ENCODE measurements at places on chromosomes 7 and 10.

- DNase-seq, result no peak
Measured at GRCh38 chr7:89072081-89072480, 276.5 kb upstream of the TEX47 start.

GRCh38 chr7:123440101-123440548 lies 94.3 kb downstream of the IQUB start:
- no peak for DNase-seq

GRCh38 chr7:88075216-88075615 lies 141.2 kb downstream of the ADAM22 start:
- no peak for DNase-seq

DNA sequence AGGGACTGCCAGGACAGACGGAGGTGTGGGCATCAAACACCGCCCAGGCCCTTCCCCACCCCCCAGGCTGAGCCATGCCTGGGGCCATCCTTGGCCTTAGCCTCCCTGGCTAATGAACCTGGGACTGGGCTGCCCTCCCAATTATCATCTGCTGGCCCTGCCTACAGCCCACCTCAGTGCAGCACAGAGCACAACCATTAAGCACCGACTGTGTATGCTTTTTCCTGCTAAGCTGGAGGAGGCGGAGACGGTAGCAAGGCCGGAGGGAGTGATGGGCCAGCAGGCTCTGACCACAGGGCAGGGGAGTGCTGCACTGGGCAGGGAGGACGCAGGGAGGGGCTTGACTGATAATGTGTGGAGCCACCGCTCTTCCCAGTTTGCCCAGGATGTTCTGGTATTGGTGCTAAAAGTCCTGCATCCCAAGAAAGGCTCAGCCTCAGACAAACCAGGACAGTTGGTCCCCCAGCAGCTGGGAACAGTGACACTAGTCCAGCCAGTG lies 72.0 kb downstream of the C10orf143 start:
- no peak for DNase-seq

DNA sequence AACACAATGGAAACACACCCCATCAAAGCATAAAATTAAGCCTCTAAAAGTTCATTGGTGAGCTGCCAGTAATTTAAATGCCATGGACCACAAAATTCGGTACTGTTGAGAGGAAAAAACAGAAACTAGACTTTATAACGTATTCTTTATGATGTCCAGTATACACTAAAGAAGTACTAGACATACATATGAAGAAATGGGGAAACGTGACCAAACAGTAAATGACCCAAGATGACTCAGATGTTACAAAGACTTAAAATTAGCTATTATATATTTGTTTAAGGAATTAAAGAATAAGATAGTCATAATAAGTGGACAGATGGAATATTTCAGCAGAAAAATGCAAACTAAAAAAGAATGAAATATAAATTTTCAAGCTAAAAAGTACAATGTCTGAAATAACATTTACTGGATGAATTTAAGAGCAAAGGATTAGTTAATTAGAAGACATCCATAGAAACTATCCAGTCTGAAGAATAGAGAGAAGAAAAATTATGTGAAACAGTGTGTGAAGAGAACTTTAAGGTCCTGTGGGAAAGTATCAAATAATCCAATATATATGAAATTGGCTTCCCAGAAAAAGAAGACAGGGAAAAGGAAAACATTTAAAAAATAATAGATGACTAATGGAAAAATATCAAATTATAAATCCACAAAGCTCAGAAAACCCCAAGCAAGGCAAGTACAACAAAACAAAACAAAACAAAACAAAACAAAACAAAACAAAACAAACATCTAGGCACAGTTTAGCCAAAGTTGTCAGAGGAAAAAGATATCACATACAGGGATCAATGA lies 69.4 kb downstream of the SAMD9 start:
- DNase-seq, result no peak
